Cerebellar nuclear complex (tissue), 1 donor: ENCODE measurements at places on chromosomes 3 and 15.

DNA sequence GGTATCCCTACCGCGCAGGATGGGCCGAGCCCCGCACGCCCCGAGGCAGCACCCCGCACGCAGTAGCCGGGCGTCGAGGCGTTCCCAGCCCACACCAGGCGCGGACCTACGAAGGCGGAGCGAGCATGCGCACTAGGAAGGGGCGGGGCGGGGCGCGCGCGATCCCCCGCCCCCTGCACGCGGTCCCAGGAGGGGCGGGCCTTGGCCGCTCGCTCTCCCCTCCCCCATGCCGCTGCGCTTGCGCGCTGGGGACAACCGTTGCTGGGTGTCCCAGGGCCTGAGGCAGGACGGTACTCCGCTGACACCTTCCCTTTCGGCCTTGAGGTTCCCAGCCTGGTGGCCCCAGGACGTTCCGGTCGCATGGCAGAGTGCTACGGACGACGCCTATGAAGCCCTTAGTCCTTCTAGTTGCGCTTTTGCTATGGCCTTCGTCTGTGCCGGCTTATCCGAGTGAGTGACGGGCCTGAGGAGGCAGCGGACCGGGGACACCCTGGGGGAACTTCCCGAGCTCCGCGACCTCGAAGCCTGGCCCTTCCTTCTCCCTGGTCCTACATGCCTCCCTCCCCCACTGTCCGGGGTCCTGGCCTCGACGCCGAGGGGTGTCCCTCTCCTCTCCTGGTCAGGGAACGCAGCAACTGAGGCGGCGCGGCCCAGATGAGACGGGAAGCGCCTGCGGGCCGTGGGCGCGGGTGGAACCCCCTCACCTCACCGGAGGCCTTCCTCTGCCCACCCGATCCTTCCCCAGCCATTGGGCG is at the start of gene SPESP1:
TSS of gene SPESP1 (plus strand) at position 258 of the 755 bp plus-strand sequence. CDS start at position 387, 129 bp downstream.
- no peak for DNase-seq

- DNase-seq, result no peak
These were observed 680 bp downstream of the POC1A start for GRCh38 chr3:52153389-52154096.

DNA sequence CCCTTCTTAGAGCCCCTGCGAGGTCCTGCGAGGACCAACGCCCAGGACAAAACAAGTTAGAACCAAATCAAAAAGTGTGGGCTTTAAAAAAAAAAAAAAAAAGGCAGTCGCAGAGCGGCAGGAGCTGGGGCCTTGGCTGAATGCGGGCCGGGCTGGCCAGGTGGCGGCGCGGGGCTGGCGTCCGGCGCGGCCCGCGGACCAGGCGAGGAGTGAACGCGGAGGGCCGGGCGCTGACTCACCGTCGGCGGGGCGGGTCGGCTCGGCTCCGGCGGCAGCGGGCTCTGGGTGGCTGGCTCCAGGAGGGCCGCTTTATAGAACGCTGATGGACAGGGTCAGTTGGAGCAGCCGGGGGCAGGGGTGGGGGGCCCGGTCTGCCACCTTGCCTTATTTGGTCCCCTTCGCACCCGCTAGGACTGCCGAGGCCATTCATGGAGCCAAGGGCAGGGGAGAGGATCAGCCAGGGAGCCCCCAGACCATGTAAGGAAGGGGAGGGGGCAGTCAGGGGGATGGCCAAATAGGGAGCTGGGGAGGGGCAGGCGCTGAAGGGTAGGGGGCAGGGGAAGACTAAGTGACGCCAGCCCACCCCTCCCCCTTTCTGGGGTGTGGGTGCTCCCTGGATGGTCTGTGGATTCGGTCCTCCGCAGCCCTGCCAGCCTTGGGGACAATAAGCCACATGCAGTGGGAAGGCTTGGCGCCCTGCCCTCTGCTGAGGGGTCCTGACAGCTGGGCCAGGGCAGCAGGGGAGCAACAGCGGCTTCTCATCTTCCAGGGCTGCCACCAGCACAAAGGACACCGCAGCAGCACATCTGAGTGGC is at the start of gene ACTC1:
TSS of gene ACTC1 (minus strand) at position 283 of the 815 bp plus-strand sequence. CDS start 741 bp downstream, outside the sequence.
- DNase-seq, result no peak

DNA sequence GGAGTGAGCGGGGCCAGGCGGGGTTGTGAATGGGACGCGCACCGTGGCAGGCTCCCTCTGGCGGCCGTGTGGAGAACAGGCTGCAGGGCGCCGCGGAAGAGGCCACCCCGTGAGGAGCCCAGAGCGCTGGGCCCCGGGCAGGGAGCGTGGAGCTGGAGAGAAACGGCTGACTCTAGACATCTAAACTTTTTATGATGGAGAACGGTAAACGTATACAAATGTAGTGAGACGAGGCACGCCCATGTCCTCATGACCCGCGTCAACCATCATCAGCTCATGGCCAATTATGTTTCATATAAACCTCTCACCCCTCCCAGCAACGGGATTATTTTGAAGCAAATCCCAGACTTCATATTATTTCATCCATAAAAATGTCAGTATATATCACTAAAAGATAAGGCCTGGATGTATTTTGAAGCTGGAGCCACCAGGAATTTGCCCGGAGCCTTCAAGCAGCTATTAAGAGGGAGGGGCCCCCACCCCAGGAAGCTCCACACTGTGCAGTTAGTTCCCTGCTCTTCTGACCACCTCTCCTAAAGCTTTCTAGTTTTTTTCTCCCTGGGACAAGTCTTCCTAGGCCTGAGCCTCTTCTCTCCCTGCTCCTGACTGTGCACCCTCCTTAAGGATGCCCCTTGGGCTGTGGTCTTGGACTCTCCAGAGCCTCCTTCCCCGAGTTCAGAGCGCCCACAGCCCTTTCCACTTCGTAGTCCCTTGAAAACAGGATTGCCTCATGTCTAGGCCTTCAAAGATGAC is 149.5 kb downstream of the SMAD6 start:
- DNase-seq, result no peak

DNA sequence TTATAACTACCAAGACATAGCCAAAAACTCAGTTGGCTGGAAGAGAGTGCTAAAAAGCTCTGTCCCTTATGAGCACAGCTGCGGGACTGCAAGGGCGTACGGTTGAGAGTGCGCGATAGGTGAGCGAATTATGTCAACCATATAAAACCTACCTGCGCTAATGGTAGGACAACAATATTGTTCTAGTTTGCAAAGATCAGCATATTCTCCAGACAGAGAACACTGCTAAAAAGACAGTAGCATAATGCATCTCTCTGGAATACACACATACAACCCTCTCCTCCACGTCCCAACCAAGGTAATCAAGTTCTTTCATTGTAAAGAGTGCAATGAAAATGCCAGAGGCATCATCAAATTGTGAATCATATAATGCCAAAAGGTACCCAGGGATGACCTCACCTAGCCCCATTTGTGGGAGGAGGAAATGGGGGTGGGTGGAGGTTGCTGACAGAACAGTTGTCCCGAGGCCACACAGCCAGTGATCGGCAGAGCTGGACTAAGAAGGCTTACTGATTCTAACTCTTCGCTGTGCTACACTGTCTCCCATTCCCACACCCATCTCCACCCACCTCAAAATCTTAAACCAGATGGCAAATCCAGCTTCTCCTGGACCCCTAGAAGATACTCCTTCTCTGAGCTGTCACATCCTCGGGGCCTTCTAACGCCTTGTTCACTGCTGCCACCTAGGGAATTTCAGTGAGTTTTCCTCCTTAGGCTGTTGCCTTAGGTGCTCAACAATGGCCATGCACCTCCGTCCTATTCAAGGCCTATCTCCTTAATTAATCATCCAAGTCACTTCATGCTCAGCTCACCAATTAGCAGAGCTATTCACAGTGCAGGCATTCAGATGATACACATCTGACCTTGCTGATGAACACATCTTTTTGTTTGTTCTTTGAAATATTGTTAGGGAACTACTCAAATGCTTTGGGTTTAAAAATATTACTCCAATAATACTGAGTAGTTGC is 60.7 kb downstream of the RPL22L1 start:
- no peak for DNase-seq

- no peak for DNase-seq
These were observed 8.9 kb downstream of the CPA3 start for GRCh38 chr3:148873977-148874376.

- no peak for DNase-seq
These were observed 13.2 kb downstream of the TKT start for GRCh38 chr3:53242642-53243041.

GRCh38 chr3:152293347-152294006 is 24.7 kb downstream of the MBNL1 start:
- DNase-seq, result no peak

DNA sequence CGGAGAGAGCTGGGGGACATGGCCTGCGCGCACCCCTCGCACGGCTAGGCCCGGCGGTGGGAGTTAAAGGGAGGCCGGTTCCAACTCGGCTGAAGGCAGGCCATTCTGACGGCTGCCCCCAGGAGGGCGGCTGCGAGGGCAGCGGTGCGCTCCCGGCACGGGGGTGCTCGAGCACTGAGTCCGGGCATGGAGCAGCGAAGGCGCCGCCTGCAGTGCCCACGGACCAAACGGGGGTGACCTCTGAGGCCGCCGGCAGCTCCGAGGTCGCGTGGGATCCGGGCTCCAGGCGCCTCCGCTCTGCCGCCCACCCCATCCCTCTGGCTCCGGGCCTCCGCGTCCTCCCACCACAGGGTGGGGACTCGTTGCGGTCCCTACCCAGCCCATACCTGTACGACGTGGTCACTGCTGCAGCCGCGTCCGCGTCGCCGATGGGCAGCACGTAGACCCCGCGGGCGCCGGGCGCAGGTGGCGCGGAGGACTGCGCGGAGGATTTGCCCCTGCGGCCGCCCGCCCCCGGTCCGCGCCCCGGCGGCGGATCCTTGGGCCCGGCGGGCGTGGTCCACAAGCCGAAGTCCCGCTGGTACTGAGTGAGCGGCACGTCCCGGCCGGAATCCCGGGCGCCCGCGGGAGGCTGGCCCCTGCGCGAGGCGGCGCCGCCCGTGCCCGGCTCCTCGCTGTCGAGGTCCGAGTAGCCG is 469 bp downstream of the MAP6D1 start:
- DNase-seq, result no peak

DNA sequence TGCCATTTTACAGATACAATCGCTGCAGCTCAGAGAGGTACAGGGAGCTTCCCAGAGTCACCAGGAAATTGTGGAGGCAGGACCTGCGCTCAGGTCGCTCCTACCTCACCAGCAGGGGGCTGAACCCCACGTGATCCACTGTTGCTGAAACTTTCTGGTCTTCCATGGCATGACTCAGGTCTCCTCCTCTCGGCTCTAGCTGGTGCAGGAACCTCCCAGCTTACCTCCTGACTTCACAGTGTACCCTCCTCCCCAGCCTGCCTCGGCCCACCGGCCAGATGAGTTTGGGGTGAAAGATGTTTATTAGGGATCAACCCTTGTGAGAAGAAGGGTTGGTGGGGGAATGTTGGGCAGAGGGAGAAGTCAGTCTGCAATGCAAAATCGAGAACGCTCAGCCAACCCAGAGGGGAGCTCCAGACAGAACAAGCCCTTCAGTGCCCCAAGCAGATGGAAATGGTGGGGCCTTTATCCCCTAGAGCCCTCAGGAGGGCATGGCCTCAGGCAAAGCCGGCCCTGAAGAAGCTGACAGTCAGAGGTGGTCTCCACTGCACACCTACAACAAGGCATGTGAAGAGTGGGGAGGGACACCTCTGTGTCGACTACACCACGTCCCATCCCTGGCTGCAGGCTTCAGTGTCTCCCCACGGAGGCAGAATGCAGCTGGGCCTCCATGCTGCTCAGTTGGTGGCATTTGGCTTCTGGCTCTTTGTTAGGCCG is 118.6 kb upstream of the PRR20G start:
- DNase-seq, result no peak

- no peak for DNase-seq
These were observed 397.1 kb upstream of the CFAP20DC start for GRCh38 chr3:59446775-59447465.

- DNase-seq, result no peak
These were observed 44.1 kb downstream of the SENP2 start for GRCh38 chr3:185630182-185630622.

GRCh38 chr3:111738238-111738637 is 120.8 kb upstream of the PHLDB2 start:
- DNase-seq, result no peak

GRCh38 chr3:114213627-114214541 is 23.5 kb downstream of the ZNF80 start:
- no peak for DNase-seq

GRCh38 chr15:39951561-39951960 is 17.6 kb downstream of the EIF2AK4 start:
- no peak for DNase-seq

GRCh38 chr3:173913397-173913796 is 515.9 kb downstream of the NLGN1 start:
- DNase-seq, result no peak

DNA sequence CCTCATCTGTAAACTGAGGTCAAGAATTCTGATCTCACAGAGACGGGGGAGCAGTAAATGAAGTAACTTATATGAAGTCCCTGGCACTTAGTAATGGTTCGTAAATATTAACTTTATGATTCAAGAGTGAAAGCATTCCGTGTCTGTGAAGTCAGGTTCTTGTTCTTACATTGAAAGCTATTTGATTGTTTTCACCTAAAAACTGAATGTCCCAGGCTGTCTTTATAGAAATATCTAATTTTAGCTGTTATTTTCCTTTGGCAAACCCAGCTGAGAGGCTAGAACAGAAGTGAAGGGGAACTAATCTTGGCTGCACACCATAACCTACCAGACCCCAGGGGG is 84.5 kb downstream of the CHSY1 start:
- no peak for DNase-seq

DNA sequence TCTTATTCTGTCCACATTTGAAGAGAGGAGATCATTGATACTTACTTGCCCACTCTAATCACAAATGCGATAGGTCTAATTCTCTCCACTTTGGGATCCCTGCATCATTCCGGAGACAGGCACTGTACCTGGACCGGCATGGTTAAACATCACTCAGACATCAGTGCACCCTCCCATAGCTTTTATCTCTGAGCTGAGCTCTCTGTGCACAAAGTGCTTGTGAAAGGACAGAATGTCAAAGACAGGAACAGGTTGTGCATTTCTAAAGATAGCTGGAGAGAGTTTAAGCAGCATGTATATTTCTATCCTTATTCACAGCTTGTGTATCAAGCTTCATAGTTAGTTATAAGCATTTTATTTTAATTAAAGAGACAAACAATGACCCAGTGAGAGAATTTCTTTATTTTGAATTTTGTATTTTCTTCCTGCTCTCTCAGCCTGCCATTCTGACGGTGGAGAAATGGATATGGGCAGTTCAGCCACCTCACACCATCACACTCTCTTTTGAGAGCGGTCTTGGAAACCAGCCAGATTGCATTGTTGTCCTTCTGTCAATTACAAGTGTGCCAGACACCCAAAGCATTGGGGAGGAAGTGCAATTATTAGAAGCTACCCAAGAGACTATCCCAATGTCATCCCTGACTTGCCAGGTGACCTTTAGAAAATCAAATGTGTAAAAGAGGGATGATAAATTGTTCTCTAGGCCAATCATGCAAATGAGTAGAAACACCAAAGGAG is 65.2 kb upstream of the CHL1 start:
- no peak for DNase-seq
